GM23248 (cell line): ENCODE measurements at places on chromosomes 5 and 9.
A peak's percentile ranks its signal among the peaks of the same experiment; 100 is the strongest.

- DNase-seq = no peak
Observed at GRCh38 chr5:156411957-156412356, 85.0 kb downstream of the SGCD start.

DNA sequence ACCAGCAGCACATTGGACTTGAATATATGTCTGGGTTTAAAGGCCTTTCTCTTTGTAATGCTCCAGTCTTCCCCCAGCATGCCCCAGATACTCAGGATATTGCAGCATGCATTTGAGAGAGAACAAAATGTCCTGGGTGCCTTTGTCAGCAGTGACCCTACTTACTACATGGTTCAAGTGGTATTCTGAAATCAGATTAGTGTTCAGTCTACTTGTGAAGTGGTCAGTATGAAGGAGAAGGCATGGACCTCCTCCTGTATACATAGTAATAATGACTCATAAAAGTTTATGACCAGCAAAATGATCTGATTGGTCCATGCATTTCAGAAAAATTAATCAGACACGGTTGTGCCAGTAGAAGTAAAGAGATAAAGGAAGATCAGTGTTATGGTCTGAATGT is 25.4 kb downstream of the GPR21 start:
- peak; percentile 24 for DNase-seq

GRCh38 chr9:107177857-107178256 is 105.2 kb upstream of the RAD23B start:
- DNase-seq = peak; percentile 27

- DNase-seq = no peak
Observed at GRCh38 chr9:118222375-118222774, 518.2 kb downstream of the TLR4 start.

- no peak for DNase-seq
Observed at GRCh38 chr5:108168915-108169314, 213.0 kb downstream of the FBXL17 start.

- no peak for DNase-seq
Observed at GRCh38 chr9:71662082-71662481, 106.2 kb downstream of the CEMIP2 start.

DNA sequence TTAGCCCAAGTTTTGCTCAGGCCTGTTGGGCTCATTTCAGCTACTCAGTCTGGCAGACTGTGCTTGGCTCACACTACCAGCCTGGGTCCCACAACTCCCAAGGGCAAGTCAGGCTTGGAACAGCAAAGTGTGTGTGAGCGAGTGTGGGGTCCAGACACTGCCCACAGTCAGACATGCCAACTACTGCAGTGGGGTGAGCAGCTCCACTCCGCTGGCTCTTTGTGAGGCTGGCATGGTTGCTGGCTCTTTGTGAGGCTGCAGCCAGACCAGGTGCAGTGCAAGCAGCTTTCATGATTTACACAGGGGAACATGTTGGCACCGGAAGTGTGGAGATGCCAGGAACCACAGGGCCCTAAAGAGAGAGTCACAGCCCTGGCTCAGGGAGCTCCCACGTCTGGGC is 606.7 kb upstream of the FAM174A start:
- DNase-seq = no peak

DNA sequence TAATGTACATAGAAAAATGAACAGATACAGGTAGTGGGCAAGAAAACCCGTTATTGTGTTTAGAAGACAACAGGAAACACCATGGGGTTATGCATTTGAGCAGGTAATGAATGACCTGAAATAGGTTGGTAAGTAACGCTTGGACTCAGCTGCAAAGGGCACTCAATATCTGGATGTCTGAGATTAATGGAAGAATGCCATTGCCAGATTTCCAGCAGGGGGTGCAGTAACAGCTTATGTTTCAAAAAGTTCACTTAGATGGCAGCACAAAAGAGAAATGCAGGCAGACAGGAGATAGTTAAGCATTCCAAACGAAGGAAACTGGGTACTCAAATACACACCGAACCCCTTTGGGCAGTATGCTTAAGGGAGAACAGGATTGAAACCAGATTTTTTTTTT is 285.5 kb upstream of the VLDLR start:
- DNase-seq = peak; percentile 20

GRCh38 chr9:131432597-131433301 is 38.9 kb downstream of the PRRC2B start:
- DNase-seq = peak; percentile 94

DNA sequence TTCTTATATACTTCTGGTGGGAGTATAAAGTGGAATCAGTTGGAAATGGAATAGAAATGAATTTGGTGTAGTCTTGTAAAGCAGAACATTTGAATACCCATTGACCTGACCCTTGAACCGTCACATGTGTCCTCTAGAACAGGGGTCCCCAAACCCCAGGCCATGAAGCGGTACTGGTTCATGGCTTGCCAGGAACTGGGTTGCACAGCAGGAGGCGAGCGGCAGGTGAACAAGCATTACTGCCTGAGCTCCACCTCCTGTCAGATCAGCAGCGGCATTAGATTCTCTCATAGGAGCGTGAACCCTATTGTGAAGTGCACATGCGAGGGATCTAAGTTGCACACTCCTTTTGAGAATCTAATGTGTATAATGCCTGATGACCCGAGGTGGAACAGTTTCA is 80.0 kb downstream of the RANBP17 start:
- no peak for DNase-seq

GRCh38 chr5:105508519-105508918 is 1945.9 kb upstream of the NUDT12 start:
- no peak for DNase-seq

DNA sequence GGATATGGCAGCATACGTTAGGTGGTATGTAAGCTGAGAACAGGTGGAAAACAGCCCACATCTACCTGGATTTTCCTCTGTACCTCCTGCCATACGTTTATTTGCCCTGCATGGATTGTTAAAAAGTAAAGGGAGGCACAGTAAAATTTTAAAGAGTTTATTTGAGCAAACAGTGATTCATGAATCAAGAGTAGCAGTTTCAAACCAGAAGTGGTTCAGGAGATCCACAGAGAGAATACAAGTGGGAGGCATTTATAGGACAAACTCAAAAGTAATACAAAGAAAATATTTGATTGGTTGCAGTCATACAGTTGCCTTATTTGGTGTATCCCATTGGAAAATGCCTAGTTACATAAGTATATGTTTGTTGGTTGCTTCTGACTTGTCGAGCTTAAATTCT is 117.6 kb downstream of the FAM170A start:
- no peak for DNase-seq

GRCh38 chr9:135961811-135962695 is 880 bp upstream of the UBAC1 start:
- no peak for DNase-seq

- DNase-seq = peak; percentile 50
Observed at GRCh38 chr5:142495531-142495930, 170.7 kb upstream of the SPRY4 start.

DNA sequence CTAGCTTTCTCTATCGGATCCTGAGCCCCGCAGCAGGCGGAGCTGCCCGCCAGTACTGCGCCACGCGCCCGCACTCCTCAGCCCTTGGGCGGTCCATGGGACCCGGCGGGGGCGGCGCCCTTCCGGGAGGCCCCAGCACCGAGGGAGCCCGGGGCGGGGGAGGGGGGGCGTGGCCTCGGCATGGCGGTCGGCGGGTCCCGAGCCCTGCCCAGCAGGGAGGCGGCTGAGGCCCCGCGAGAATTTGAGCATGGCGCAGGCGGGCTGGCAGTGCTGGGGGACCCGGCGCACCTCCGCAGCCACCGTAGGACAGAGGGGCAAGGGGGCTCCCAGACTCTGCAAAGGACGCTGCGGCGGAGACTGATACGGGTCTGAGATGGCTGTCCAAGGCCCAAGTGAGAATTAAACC is 6.8 kb downstream of the ZDHHC11B start:
- no peak for DNase-seq

GRCh38 chr5:16901021-16901644 is 35.0 kb downstream of the MYO10 start:
- DNase-seq = no peak

DNA sequence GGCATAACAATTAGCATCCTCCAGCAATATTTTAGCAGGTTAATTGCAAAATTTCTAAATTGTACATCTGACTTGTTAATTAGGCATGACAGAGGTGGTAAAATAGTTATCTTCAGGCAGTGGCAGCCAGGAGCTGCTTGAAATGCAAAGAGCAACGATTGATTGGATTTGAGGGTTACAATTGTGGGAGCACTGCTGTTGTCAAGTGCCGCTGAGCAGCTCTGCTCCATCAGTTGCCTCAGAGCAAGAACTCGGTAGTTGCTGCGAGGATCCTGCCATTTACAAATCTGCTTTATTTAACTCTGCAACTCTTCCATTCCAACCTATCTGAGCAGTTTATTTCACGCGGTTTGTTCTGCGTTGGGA is 12.6 kb downstream of the PBX3 start:
- DNase-seq = peak; percentile 62

DNA sequence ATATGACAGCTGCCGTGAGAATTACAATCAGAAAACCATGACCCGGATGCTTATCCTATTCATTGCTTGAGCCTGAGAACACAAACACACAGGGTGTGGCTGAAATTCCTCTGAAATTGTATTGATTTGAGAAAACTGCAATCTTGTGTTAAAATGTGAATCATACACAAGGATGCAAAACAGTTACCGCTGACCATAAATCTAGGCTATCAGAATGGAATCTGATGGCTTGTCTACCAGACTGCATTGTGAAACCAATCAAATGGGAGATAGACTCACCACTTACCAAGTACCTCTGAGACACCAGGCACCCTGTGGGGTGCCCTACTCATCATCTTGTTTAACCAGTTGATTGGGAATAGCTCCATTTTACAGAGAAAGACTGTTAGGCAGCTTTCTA is 188.7 kb upstream of the MSX2 start:
- DNase-seq = no peak

- no peak for DNase-seq
Observed at GRCh38 chr5:132210944-132211343, 16.7 kb downstream of the P4HA2 start.

GRCh38 chr5:74948031-74948546 is 81.9 kb upstream of the FAM169A start:
- DNase-seq = peak; percentile 8

DNA sequence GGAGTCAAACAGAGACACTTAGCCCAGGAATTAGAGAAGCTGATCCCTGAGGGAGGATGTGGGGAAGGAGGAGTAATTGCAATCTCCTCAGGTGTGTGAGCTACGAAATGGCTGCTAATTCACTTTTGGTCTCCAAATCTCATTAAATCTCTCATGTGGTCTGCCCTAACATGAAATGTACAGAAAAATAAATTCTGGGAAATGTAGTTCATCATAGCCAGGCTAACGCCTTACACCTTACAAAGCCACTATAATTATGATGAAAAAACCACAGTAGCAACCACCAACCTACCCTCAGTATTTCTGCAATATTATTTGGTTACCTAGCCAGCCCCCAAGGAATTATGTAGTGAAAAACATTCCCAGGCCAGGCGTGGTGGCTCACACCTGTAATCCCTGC is 354.0 kb downstream of the TMEM167A start:
- DNase-seq = no peak

GRCh38 chr9:37746448-37747270 is 6.9 kb upstream of the TRMT10B start:
- DNase-seq = peak; percentile 16

- peak; percentile 99 for DNase-seq
Observed at GRCh38 chr5:148912714-148913398, 86.4 kb downstream of the ADRB2 start.

- DNase-seq = peak; percentile 53
Observed at GRCh38 chr9:130243015-130243881, 22.3 kb upstream of the HMCN2 start.

DNA sequence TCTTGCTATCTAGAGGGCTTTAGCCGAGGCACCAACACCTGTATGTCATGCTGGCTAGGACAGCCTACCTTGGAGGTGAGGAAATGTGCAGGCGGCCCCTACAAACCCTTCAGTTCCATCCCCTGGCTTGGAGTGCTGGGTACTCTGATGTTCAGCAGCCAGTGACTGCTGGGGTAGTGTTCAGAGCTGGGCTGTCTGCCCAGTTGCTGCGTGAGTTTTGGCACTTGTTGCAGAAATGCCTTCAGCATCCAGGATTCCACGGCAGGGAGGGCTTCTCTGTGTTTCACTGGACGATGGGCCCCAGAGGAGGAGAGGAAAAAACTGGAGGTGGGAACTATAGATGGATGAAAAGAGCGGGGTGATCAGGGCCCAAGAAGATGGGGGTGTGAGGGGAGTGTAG is 10.4 kb downstream of the SWI5 start:
- DNase-seq = peak; percentile 35

- DNase-seq = no peak
Observed at GRCh38 chr9:93463638-93464248, 10.4 kb upstream of the FAM120AOS start.

DNA sequence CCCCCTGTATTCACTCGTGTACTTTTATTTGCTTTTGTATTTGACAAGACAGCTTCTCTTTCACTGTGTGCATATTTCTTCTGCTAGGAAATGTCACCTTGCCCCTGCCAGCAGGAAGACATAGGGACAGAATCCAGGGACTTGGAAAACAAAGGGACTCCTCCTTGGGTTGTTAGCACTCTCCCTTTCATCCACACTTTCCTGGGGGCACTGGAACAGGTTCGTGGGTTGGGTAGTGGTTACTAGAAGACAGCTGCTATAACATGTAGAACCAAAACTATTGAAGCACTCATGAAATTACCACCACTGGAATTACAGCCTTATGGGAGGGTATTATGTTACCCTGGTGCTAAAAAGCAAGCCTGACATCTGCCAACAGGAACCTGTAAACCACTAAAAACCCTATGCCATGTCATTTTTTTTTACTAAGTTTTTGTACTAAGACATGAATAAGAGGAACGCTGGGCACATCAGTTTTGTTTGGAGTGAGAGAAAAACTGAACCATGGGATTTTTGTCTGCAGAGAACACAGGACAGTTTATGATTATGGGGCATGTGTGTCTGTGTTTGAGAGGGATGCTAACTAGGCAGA is 4.7 kb upstream of the CCL28 start:
- DNase-seq = no peak

GRCh38 chr5:38258319-38259061 is at the start of gene EGFLAM:
TSS of gene EGFLAM (plus strand) at chr5:38258559. CDS start at chr5:38258755, 196 bp downstream.
- peak; percentile 44 for DNase-seq

GRCh38 chr9:117815948-117816347 is 111.7 kb downstream of the TLR4 start:
- DNase-seq = no peak

DNA sequence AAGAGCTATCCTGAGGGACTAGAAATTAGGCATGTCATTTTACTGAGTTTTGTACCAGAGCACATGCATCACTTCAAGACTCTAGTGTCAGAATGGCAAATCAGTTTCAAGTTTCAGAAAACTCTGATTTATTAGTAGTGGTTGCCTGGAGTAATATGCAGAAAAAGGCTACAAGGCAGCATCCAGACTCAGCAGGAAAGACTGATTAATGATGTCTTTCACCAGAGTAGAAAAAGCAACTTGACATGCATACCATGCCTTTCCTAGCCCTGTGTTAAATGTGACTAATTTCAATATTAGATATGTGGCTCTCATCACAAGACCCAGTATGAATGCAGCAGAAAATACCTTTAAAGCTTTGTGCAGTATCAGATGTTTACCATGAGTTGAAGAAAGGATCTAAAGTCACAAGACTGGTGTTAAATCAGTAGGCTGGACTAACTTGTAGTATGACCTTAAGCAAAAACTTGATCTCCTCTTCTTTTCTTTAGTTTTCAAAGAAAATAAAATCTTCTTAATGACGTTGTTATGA is 1251.2 kb upstream of the C9orf72 start:
- DNase-seq = no peak
